Transverse colon (tissue), 4 donors: ENCODE measurements at places on chromosomes 5 and 9.

GRCh38 chr5:116459301-116459700 is 115.3 kb downstream of the SEMA6A start:
- no peak overlapping the region for H3K4me3 ChIP-seq
- H3K27ac ChIP-seq, result no peak overlapping the region
- H3K4me1 ChIP-seq, result peaks cover 4% of the 10 kb centered on the region
- DNase-seq, result no peak
- no peaks in the 10 kb centered on the region for H3K27me3 ChIP-seq

GRCh38 chr5:60538955-60539866 is 160.8 kb downstream of the DEPDC1B start:
- H3K36me3 ChIP-seq, result no peaks in the 10 kb centered on the region
- no peaks in the 10 kb centered on the region for H3K27me3 ChIP-seq
- no peak overlapping the region for H3K4me3 ChIP-seq
- H3K27ac ChIP-seq, result peak overlapping the region; percentile 26
- H3K4me1 ChIP-seq, result no peaks in the 10 kb centered on the region
- DNase-seq, result no peak

DNA sequence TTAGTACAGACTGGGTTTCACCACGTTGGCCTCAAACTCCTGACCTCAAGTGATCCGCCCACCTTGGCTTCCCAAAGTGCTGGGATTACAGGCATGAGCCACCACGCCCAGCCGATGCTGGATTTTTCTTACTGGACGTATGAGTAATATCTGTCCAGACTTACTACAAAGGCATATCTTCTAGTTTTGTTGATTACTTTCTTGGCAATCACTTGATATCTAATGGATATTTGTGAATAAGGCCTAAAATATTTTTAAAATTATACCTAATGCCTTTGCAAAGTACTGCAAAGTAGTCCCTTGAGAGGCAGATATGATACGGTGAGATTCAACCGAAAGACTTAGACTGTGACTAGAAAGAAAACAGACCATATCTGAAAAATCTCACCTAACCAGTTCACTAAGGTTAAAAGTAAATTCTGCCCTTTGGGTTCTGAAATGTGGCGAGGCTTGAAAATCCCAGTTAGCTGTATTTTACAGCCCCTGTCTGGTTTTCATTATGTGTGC is 152.1 kb downstream of the GNAQ start:
- peaks cover 59% of the 10 kb centered on the region for H3K4me1 ChIP-seq
- H3K36me3 ChIP-seq, result no peaks in the 10 kb centered on the region
- no peak overlapping the region for H3K4me3 ChIP-seq
- DNase-seq, result peak; percentile 63
- H3K27me3 ChIP-seq, result no peaks in the 10 kb centered on the region
- peak overlapping the region; percentile 73 for H3K27ac ChIP-seq

GRCh38 chr5:154791535-154791934 is 36.4 kb downstream of the LARP1 start:
- H3K27me3 ChIP-seq, result no peaks in the 10 kb centered on the region
- H3K4me3 ChIP-seq, result no peak overlapping the region
- H3K36me3 ChIP-seq, result peaks cover 31% of the 10 kb centered on the region
- H3K4me1 ChIP-seq, result peaks cover 7% of the 10 kb centered on the region

DNA sequence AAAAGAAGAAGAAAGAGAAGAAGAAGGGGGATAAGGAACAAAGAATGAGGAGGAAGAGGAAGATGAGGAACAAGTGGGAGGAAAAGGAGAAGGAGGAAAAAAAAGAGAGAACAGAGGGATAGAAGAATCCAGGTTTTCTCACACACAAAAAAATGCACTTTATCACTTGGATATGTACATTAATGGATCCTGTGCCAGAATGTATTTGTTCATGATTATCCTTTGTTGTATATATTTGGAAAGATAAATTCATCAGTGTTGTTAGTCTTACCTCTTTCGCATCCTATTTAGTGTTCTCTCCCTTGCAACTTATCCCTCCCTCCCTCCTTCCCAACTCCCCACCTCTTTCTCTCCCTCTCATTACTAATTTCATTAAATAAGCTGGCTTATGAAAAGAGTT is 298.8 kb downstream of the SLCO4C1 start:
- H3K36me3 ChIP-seq, result no peaks in the 10 kb centered on the region
- H3K27me3 ChIP-seq, result no peaks in the 10 kb centered on the region
- no peaks in the 10 kb centered on the region for H3K4me1 ChIP-seq
- no peak overlapping the region for H3K27ac ChIP-seq

- no peaks in the 10 kb centered on the region for H3K27me3 ChIP-seq
- no peaks in the 10 kb centered on the region for H3K36me3 ChIP-seq
- DNase-seq, result no peak
- no peak overlapping the region for H3K4me3 ChIP-seq
- no peaks in the 10 kb centered on the region for H3K4me1 ChIP-seq
Measured at GRCh38 chr5:8446179-8446578, 577.2 kb downstream of the MTRR start.

DNA sequence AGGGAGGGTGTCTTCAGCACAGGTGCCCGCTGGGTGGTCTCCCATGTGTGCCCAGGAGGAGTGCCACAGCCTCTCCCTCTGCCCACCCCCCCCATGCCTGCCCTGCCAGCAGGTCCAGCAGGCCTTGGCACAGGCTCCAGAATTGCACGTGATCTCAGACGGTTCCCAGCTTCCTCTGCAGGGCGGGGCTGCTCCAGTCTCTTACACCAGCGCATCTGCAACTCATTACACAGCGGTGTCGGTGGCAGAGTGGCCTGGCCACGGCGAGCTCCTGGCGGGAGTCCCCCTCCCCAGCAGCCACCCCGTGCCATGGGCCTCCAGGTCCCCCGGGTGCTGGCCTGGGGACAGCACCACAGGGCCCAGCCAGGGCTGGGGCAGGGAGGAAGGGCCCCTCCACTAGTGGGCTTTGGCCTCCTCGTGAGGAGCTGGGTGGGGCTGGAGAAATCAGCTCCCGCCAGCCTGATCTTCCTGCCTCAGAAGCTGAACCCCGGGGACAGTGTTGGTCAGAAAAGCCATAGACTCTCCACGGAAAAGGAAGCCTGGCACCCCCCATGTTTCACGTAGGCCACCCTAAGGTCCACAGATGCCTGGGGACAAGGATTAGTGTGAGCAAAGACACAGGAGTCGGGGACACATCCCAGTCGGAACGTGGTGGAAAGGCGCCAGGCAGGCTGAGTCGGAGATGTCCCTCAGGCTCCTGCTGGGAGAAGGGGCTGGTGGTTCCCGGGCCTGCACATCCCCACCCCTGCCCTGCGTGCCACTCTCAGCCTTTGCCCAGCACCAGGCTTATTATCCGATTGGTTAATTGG is 40.2 kb downstream of the RXRA start:
- no peaks in the 10 kb centered on the region for H3K36me3 ChIP-seq
- no peaks in the 10 kb centered on the region for H3K27me3 ChIP-seq
- peaks cover 54% of the 10 kb centered on the region for H3K4me1 ChIP-seq

GRCh38 chr9:89491694-89492093 is 6.2 kb downstream of the SEMA4D start:
- no peak overlapping the region for H3K4me3 ChIP-seq
- no peak overlapping the region for H3K27ac ChIP-seq
- H3K36me3 ChIP-seq, result no peaks in the 10 kb centered on the region
- H3K27me3 ChIP-seq, result no peaks in the 10 kb centered on the region

- no peaks in the 10 kb centered on the region for H3K4me1 ChIP-seq
- no peak overlapping the region for H3K4me3 ChIP-seq
- H3K27ac ChIP-seq, result no peak overlapping the region
- no peaks in the 10 kb centered on the region for H3K27me3 ChIP-seq
- H3K36me3 ChIP-seq, result no peaks in the 10 kb centered on the region
- DNase-seq, result no peak
Measured at GRCh38 chr9:108645520-108645919, 210.3 kb downstream of the ACTL7B start.

DNA sequence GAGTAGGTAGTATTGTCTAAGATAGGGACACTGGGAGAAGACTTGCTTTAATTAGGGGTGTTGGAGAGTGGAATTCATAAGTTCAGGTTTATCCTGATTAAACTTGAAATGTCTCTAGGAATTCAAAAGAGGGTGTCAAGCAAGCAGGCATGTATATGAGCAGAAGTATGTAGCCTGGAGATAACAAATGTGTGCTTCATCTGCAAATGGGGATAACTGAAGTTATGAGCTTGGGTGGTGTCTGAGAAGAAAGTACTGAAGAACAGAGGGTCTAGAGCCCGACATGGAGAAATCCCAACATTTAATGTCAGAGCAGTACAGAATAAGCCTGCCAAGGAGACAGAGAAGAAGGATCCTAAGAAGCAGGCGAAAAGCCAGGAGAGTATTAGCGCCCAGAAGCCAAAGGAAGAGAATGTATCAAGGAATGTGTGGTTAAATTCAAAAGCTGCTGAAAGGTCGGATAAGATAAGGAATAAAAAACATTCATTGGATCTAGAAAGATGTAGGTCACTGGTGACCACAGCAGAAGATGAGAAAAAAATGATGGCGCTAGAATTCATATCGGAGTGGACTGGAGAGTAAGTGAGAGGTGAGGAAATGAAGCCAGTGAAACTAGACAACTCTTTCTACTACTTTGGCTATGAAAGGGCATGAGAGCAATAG is 401.5 kb upstream of the PIK3R1 start:
- no peak overlapping the region for H3K4me3 ChIP-seq
- DNase-seq, result no peak
- H3K36me3 ChIP-seq, result no peaks in the 10 kb centered on the region
- H3K4me1 ChIP-seq, result peaks cover 12% of the 10 kb centered on the region

GRCh38 chr5:65066387-65067146 is 297.8 kb downstream of the CWC27 start:
- no peaks in the 10 kb centered on the region for H3K36me3 ChIP-seq
- no peak overlapping the region for H3K4me3 ChIP-seq
- no peak overlapping the region for H3K27ac ChIP-seq
- no peak for DNase-seq
- H3K27me3 ChIP-seq, result no peaks in the 10 kb centered on the region
- H3K4me1 ChIP-seq, result peaks cover 7% of the 10 kb centered on the region

GRCh38 chr5:116291271-116291670 is 206.4 kb downstream of the COMMD10 start:
- H3K27me3 ChIP-seq, result no peaks in the 10 kb centered on the region
- no peak for DNase-seq
- H3K27ac ChIP-seq, result no peak overlapping the region
- peaks cover 5% of the 10 kb centered on the region for H3K36me3 ChIP-seq
- H3K4me3 ChIP-seq, result no peak overlapping the region

- peaks cover 38% of the 10 kb centered on the region for H3K4me1 ChIP-seq
- peak overlapping the region; percentile 61 for H3K4me3 ChIP-seq
- no peaks in the 10 kb centered on the region for H3K36me3 ChIP-seq
Measured at GRCh38 chr5:134371834-134372340, 518 bp downstream of the UBE2B start.

DNA sequence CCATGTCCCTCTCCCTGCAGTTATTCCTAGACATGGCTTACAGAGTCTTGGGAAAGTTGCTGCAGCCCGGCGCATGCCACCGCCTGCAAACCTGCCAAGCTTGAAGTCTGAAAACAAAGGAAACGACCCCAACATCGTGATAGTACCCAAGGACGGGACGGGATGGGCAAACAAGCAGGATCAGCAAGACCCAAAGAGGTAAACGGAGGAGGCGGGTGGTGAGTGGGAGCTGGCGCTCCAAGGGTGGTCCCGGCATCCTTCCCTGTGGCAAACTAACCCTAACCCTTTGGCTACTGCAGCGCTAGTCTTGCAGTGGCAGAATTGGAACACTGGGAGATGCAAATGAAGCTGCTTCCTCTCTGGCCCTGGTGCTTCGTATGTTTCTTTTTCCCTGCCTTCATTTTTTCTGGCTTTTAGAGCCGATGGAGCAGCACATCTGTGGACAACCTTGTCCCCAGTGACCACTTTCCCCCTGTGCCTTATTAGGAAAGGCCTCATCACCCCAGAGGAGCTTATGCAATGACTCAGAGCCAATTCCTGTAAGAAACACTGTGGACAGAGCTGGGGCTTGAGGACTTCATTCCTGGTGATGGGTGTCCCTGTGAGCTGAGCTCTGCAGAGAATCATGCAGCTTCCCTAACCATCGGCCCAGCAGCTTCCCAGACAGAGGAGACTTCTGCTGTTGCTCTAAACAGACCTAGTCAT is 38.9 kb downstream of the PRRC2B start:
- peaks cover 22% of the 10 kb centered on the region for H3K36me3 ChIP-seq
- H3K4me1 ChIP-seq, result no peaks in the 10 kb centered on the region
- H3K27me3 ChIP-seq, result no peaks in the 10 kb centered on the region

GRCh38 chr5:138029944-138030343 is 2.9 kb downstream of the FAM13B start:
- H3K27ac ChIP-seq, result no peak overlapping the region
- DNase-seq, result no peak
- H3K4me3 ChIP-seq, result no peak overlapping the region
- H3K27me3 ChIP-seq, result no peaks in the 10 kb centered on the region
- peaks cover 33% of the 10 kb centered on the region for H3K4me1 ChIP-seq

- H3K4me1 ChIP-seq, result no peaks in the 10 kb centered on the region
- no peak overlapping the region for H3K4me3 ChIP-seq
- no peak for DNase-seq
- no peaks in the 10 kb centered on the region for H3K27me3 ChIP-seq
- no peak overlapping the region for H3K27ac ChIP-seq
- no peaks in the 10 kb centered on the region for H3K36me3 ChIP-seq
Measured at GRCh38 chr5:73955271-73955846, 329.4 kb downstream of the ARHGEF28 start.

DNA sequence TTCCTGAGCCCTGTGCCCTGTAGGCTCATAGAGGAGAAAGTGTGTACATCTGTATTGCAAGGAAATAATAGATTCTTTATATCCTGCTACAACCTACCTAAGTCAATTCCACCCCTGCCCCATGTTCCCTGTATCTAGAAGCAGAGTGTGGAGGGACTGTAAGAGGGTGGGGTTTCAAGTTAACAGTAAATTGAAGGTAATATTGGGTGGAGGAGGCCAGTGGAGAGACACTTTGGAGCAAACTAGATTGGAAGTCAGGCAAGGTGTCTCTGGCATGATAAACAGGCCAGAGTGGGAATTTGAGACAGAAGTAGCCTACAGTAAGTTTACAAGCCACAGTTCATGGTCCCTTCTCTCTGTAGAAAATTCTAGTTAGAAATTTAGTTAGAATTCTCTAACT is 2.3 kb upstream of the HEMGN start:
- DNase-seq, result no peak
- H3K4me1 ChIP-seq, result no peaks in the 10 kb centered on the region
- H3K36me3 ChIP-seq, result no peaks in the 10 kb centered on the region

DNA sequence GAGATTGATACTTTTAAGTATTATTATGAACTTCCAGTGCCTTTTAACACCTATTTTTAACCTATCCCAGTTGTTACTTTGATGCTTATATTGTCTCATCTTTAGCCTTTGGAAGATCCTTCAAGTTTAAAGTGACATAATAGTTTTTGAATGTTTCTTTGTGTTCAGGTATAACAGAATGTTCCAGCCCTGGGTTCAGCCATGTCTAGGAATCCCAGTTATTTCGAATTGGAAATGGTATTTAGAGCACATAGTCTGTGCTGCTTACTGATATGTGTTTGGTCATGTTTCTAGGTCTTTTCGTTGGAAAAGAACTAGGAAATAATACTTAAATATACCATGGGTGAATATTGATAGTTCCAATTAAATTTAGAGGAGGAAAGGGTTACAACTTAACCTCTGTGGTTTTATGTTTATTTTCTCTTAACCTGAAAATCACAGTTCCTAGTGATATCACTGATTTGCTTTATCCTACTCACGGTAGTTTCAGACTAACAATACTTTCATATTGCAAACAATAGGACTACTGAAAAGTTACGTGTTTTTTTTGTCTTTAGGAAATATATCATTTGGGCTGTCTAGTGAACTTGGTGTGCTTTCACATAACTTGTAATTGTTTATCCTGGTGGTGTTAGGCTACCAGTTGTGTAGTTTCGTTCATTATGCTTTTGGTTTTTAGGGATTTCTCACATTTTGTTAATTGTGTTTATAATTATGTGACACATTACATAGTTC is 37.8 kb downstream of the UHRF2 start:
- H3K27me3 ChIP-seq, result no peaks in the 10 kb centered on the region
- H3K27ac ChIP-seq, result no peak overlapping the region
- no peak overlapping the region for H3K4me3 ChIP-seq
- peaks cover 10% of the 10 kb centered on the region for H3K4me1 ChIP-seq
- H3K36me3 ChIP-seq, result no peaks in the 10 kb centered on the region
